Activated CD4-positive, alpha-beta T cell treated with anti-CD3 and anti-CD28 coated beads, Interleukin-2, amount 10 ng/mL, durations not matched to agents 24 days and 14 days (primary cell): ENCODE measurements at places on chromosomes 13 and 19.

DNA sequence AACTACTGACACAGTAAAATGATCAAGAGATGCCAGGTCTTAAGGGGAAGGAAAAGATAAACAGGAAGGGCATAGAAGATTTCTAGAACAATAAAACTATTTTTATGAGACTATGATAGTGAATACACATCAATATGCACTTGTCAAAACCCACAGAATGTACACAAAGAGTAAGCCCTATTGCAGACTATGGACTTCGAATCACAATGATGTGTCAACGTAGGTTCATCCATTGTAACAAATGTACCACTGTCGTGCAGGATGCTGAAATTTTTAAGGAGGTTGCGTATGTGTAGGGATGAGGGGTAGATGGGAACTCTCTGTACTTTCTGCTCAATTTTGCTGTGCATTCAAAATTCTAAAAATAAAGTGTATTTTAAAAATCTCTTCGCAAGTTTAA is 171.9 kb downstream of the KLF12 start:
- DNase-seq: no peak

DNA sequence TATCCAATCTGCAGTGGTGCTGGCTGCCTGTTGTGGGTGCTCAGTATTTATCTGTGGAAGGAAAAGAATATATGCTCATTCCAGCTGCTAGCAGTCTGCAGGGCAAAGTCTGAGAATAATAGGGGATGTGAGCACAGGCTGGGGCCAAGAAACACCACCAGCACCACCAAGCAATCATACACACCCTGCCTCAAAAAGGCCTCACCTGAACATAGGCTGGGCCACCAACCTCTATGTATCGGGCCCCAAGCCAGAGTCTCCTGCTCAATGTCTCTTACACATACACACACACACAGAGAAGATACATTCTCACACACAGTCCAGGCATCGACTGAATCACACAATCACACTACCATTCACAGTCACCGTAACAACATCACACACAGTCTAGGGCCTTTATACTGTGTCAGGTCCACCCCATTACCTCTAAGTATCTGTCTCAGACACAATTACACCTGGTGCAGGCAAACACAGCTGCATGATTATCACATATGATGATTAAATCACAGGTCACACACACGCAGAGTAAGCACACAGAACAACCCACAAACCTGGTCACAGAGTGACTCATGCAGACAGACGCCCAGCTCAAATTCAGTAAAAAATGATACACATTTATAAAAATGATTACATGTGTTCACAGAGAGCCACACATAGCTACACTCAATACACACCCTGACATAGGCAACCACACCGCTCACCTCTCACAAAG is 1.3 kb upstream of the ZSCAN22 start:
- no peak for DNase-seq

GRCh38 chr19:48340995-48341394 is 15.6 kb downstream of the EMP3 start:
- no peak for DNase-seq

DNA sequence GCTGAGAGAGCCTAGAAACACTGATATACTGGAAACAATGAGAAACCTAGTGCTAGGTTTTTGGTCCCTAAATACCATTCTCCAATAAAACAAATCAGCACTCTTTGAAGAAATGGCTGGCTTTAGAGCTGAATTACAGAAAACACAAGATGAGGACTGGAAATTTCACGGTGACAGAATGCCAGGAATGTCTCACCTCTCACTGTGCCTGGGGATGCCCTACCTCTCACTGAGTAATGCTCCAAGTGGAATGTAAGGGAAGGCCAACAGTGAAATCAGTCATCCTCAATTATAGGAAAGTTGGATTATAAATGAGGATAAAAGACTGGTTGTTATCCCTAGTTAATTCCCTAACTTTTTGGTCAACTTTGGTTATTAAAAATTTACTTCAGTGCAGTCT is 259.0 kb downstream of the NALCN start:
- DNase-seq: no peak
